ENCODE measurements at places on chromosomes 1 and 21.

DNA sequence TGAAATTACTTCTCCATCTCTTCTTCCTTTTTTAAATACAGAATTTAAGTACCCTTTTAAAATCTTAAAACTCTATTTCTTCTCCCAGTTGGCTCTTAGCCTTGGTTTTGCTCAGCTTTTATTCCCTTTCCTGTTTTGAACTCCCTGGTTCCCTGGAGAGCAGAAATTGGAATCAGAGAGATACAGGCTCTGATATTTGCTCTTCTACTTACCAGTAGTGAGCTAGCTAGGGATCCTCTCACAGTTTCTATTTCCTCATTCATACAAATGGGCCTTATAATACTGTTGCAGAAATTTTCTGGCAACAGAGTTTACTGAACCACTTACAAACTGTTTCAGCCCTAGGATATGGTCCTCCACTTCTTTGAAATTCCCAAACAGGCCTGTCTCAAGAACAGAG is 606.3 kb downstream of the NUF2 start:
- DNase-seq = no peak

- no peak for DNase-seq
These were observed 6.3 kb upstream of the ZSCAN20 start for GRCh38 chr1:33466159-33466558.

GRCh38 chr1:28135371-28136168 is 40.9 kb downstream of the PTAFR start:
- no peak for DNase-seq

DNA sequence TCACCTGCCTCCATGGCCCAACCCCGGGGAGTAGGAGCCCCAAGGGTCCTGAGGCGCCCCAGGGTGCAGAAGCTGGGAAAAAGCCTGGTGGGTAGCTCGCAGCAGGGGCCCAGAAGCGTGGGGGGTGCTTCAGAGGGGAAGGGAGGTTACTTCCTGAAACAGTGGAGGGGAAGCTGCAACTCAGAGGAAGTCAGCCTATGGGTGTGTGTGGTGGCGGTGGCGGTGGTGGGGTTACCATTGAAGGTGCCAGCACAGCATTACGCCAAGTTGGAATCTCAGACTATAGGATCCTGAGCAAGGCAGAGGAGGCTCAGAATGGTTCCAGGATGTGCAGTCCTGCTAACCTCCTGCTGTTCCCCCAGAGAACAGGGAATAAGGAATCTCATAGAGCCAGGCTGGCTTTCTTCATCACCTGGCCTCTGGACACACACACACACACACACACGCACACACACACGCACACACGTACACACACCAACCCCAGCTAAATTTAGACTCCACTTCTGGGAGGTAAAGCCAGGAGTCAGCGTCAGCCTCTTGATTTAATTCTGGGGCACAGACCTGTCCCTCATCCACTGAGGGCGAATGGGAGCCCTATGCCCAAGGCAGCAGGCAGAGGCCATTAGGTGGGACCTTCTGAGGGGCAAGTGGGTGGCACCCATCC is 1.3 kb downstream of the DENND4B start:
- DNase-seq = peak; percentile 67

DNA sequence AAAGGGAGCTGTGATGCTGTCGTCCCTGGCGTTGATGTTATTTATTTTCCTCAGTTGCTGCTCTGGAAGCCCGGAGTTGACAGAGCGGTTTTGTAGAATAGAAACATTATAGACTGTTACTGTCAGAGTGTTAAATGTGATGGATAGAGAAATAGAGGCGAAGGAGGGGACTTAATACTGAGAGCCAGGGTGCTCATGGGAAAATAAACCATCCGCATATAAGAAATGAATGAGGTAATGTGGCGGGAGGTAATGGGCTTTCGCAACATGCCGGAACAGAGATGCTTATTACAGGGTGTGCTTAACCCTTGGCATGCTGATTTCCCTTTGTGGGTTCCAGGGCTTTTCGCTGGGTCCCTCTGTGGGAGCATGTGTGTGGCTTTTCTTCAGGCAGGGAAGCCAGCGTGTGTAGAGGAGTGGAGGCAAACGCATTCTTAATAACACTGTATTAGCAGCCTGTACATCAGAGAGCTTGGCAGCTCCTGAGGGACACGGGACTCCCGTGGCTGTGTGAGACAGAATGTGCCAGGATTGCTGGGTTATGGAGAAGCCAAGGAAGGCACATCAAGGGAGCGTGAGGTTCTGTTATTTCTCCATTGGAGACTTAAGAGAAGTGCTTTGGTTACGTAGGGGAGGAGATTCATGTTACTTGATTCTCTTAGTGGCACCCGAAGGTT is 141.0 kb downstream of the PBX1 start:
- DNase-seq = no peak

DNA sequence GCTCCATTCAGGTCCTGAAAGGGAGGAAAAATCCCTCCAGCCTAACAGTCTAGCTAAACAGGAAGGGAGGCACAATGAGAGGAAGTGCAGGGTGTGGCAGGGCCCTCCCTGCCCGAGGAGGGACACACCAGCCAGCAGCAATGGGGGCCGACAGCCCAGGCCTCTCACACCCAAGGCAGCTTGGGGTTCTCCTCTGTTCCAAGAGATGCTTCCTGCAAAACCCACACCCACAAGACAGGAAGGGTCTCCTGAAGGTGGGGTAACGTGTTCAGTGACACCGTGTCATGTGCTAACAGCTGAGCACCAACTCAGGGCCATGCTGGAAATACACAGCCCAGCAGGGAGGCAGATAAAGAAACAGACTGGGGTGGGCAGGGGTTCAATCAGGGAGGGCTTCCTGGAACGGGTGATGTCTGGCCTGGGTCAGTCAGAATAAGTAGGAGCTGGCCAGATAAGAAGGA is 10.2 kb downstream of the ECE1 start:
- DNase-seq = peak; percentile 34

- no peak for DNase-seq
These were observed 148.4 kb downstream of the COP1 start for GRCh38 chr1:176058686-176059085.

- no peak for DNase-seq
These were observed 47.0 kb upstream of the KCNK1 start for GRCh38 chr1:233566886-233567285.

GRCh38 chr1:27658951-27659496 is 13.0 kb downstream of the IFI6 start:
- DNase-seq = no peak

GRCh38 chr1:37284053-37284452 is 190.3 kb upstream of the ZC3H12A start:
- no peak for DNase-seq

DNA sequence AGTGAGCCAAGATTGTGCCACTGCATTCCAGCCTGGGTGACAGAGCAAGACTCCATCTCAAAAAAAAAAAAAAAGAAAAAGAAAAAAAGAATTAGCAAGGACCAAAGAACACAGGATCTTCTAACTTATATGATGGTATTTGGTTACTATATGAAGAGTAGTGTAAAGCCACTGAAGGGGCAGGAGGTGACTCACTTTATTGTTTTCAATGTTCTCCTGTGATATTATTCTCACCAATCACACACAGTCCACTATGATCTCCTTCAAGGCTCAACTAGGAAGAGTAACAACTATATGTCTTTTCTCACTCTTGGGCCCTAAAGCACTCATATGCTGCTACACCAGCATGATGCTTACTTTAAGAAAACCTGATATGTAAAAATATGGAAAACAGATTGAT is 26.7 kb downstream of the RC3H1 start:
- DNase-seq = no peak

DNA sequence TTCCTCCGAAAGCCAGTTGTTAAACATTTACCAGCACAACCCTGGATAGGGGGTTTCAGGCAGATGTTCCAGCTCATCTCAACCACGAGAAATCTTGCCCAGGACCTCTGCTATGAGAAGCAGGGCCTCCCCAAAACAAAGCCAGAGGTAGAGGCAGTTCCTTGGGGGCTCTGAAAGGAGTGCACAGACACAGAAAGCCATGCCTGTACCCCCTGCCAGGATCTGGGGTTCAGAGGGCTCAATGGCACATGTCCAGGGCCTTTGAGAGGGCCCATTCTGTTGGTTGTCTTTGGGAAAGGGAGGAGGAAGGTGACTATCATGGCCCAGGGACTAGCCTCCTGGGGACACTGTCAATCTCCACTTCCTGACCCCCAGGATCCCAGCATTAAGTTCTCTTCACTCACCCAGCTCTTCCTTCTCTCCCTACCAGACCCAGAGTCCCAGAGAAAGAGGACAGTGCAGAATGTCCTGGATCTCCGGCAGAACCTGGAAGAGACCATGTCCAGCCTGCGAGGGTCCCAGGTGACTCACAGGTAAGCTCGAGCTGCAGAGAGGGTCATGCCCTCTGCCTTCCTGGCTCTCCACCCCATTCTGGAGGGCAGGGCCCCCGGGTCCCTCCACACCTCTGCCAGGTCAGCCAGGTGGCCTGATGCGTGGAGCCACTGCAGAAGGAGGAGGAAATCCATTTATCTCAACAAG is 116.4 kb upstream of the IPO9 start:
- DNase-seq = no peak

DNA sequence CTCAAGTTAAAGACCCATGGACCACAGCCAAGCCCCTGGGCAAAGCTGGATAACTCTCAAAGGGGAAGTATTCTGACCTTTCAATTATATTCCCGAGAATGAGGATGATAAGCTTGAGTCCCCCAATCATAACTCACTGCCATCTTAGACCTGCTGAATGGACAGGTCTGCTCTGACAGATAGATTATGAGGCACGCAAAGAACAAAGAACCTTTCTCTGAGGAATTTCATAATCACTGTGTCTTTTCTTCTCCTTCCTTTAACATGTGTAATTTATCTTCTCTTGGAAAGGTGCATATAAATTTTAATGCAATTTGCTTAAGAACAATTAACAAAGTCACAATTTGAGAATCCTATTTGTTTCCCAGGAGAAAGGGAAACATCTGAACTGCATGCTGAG is 22.0 kb downstream of the PIGM start:
- no peak for DNase-seq

GRCh38 chr1:6288665-6289064 is 27.8 kb upstream of the GPR153 start:
- DNase-seq = no peak

- DNase-seq = no peak
These were observed 83.7 kb upstream of the KAZN start for GRCh38 chr1:14514739-14515138.

GRCh38 chr1:168179438-168180147 is 831 bp downstream of the TIPRL start:
- no peak for DNase-seq

DNA sequence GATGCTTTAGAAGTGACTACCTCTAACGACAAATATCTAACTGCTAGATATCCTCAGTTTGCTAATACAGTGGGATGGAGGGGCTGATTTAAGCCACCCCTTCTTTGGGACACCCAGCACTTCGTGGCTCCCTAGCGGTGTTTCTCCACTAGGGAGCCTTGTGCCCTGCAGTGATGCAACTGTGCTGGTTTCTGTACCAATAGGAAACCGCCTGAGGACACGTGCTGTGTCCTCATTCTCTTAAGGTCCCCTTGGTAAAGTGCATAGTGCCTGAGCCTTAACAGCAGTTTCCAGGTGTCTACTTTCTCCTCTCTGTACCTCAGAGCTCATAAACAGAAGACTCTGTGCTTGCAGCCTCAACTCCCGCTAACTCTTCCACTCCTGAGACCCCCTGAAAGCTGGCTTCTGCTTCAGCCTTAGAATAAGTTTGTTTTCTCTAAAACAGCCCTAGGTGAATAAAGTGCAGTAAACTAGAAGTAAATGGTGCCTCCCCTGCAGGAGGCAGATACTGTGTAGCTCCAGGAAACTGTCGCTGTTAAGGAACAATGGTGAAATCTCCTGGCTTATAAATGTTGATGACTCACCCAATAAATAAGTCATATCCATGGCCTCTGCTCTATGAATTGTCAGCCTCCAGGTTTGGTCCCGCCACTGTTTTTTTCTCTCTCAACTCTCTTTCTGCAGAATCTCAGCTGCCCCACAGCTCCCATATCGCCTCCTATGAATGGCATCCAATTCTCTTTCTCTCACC is 130.4 kb downstream of the AK5 start:
- no peak for DNase-seq

GRCh38 chr1:154578058-154578418 is 10.5 kb downstream of the CHRNB2 start:
- DNase-seq = no peak

DNA sequence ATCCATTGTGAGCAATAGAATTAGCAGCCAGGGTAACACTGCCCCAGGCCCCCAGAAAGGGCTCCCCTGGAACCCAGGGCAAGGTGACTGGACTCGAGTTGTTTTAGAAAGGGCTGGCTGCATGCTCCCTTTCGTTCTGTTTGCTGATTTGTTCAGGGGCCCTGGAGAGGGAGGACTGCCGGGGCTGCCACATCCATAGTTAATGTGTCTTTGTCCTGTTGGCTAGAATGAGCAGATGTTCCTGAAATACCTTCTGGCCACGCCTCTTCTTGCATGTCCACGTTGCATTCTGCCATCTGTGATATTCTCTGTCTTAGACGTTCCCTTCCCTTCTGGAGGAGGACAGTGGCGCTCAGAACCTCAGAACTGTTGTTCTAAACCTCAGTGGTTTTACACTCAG is 118.8 kb downstream of the AJAP1 start:
- no peak for DNase-seq

- peak; percentile 83 for DNase-seq
These were observed 34.4 kb upstream of the ID3 start for GRCh38 chr1:23593556-23594148.

GRCh38 chr1:161235957-161236775 is 1.8 kb downstream of the NR1I3 start:
- DNase-seq = no peak

- no peak for DNase-seq
These were observed 56.6 kb downstream of the ATG4C start for GRCh38 chr1:62840555-62840954.

DNA sequence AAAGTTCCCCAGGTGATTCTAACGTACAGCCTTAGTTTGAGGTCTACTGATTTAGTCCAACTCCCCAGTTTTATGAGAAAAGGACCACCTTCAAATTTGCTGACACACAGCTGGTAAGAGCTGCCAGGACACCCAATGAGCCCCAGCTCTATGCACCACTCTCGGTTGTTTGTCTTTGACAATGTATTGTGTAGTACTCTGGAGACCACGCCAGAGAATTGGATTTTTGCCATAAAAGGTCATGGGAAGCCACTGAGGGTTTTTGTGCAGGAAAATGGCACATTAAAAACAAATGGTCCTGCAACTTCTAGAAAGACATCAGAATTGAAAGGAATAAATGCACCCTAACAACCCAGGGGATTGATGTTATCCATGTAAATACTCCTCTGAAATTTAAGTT is 7.1 kb upstream of the IER5 start:
- DNase-seq = no peak

DNA sequence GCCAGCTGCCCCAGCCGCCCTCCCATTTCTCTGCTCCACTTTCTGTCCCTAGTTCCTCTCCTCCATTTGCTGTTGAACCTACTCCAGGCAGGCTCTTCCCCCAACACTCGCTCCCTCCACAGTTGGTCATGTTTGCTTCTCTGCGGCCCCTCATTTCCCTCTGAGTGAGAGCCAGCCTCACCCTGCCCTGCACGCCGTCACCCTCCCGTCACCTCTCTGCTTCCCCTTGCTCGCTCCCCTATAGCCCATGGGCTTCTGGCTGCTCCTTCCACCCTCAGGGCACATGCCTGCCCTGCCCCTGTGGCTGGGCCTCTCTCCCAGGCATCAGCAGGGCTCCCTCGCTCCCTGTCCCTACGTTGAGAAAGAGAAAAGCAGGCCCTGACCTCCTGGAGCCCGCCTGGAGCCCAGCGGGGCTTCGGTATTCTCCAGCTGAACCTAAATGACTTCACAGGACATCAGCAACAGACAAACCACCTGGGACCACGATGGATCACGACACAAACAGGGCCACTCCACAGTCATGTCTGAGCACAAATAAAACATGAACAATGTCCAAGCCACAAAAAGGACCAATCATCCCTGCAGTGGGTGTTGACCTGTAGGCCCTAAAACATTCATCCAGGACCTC is 13.3 kb upstream of the THEMIS2 start:
- DNase-seq = no peak

Data from pancreas (tissue), 10 donors.